ENCODE measurements at places on chromosomes 3 and 15.

DNA sequence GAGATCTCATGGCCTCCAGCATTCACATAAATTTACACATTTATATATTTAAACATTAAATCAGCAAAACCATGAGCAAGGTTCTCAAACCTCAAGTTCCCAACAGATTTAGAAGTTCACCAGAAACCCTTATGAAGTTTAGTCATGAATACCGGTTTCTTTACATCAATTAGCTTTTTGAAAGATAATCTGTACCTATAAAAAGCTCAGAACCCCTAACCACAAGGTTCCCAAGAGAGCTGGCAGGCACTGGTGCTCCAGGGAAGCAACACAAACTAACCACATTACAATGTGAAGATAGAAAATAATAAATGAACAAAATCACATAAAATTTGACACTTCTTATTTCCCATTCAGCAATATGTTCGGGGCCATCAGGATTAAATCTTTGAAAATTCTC is 150.9 kb downstream of the FBN1 start:
- no peak for DNase-seq

DNA sequence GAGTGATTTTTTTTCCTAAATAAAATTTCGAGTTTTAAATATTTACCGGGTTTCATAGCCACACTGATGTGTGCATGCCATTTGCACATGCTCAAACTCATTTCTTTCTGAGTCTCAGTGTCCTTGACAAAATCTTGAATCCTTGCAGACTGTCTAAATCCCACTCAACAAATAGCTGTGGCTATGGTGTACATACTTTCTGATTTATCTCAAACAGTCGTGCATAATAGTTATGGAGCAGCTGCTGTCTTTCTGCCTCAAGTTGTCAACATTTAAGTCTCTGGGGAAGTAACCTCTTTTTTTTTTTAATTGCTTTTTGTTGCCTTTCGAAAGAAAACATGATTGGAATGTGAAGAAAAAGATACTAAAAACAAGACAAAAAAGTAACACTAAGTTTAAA is 52.8 kb upstream of the UTS2B start:
- no peak for DNase-seq

- no peak for DNase-seq
These were observed 348.3 kb downstream of the CGGBP1 start for GRCh38 chr3:87710511-87710910.

DNA sequence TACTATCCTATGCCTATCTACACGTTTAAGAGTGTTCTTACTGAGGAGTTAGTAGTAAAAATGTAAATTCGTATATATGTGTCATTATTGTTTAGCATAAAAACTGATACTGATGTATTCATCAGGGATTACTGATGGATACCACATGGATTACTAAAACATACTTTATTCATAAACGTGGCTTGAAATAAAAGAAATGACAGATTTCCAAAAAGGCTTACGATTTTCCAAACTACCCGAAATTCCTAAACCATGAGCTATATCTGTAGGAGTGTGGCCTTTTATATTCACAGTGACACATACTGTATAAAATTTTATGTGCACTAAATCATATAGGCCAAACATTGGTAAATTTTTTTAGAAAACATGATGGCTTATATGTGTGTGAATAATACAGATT is 6.9 kb downstream of the TSC22D2 start:
- no peak for DNase-seq

DNA sequence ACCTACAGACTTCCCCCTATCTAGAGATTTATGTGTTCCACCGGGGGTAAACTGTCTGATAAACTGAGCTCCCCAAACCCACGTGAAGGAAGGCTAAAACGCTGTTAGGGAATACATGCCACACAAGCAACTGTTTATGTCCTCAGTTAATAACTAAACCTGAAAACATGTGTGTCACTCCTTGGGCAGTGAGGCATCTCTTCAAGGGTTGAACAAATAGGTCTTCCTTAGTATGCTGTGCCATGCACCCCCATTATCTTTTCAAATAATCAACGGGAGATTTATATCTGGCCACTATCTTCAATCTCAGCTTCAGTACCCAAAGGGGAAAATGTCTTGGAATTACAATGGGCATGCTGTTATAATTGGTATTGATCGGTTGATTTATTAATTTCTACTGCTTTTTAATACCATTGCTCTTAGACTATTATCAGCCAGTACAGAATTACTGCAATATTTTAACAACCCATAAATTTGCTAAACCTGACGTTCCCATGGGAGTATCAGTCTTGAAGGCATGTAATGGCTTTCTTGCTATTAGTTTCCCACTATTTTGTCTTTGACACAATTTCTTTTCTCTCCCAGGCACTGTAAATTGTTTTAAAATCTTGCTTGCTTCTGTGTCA is 279.2 kb upstream of the P2RY1 start:
- no peak for DNase-seq

DNA sequence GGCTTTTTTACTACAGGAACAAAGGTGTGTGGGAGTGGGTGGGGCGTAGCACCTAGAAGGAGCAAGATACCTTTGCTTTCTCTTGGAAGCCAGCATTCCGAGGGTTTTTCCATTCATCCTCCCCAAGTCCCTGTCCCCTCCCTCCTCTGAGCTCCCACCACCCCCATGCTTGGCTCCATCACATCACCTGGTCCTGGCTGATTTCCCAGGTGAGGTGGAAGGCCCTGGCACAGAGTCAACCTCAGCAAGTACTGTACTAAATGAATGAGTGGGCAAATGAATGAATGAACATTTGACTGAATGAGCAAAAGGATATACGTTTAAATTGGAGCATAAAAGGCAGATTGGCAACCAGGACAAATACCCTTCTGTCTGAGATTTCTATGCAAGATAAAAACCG is 45.4 kb downstream of the DZIP1L start:
- no peak for DNase-seq

- peak; percentile 27 for DNase-seq
These were observed 25.4 kb upstream of the SLC25A26 start for GRCh38 chr3:66195347-66195783.

- no peak for DNase-seq
These were observed 102.6 kb upstream of the GAP43 start for GRCh38 chr3:115520651-115521245.

DNA sequence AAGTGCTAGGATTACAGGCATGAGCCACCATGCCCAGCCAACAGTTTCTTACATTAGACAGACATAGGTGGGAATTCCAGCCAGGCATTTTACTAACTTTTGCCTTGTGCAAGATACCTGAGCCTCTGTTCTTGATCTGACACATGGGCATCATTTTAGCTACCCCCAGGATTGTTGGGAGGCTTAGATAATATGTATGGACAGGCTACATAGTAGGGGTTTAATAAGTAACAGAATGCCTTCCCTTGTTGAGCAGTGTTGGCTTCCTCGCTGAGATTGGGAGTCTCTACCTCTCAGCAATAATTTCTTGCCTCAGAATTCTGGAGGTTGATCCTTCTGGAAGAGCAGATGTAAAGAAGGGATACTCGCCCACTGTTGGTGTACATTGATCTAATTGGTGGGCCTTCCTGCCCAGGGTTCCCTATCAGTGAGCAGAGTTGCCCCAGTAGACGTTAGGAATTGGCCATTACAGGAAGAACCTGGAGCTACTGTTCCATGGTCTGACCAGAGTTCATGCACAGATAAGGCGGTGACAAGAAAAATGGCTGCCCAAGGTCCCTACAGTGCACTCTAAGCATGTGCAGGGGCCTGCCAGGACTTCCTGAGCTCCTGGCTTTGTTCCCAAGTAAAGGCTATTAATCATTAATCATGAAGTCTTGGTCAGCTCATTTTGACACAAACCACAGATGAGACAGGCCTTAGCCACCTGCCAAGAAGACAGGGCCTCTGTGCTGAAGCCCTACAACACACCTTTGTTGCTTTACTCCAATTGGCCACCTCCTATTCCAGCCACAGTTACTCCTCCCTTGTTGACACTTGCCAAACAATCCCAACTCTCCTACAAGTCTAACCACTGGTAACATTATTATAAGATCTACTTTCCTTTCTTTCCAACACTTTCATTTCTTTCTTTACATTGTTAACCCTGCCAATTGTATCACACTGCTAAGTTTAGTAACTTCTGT is 5.0 kb upstream of the IL17RE start:
- DNase-seq = no peak

DNA sequence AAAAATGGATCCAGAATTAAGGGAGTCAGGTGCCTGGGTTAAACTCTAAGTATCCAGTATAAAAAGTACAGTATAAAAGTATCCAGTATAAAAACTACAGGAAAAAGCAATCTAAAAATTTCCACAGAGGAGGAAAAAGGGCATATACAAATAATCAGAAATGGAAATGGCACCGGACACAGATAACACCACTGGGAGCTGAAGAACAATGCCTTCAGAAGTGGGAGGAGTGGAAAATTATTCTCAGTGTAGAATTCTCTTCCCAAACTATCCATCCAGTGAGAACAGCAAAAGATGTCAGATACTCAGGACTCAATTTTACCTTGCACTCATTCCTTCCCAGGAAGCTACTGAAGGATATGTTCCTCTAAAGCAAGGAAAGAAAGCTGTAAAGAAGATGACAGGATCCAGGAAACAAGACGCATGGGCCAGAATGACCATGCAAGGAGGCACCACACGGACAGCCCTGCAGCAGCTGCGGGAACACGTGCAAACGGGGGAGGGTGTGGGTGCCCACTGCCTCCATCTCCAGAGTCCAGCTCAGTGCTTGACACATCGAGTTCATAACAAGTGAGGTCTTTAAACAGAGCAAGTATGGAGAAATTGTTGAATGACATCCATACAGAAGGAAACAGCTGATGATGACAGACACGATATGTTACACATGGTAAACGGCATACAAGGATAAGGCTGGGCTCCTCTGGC is 68.5 kb downstream of the CHSY1 start:
- DNase-seq = no peak

GRCh38 chr15:63256433-63257274 is 20.8 kb upstream of the APH1B start:
- no peak for DNase-seq

- no peak for DNase-seq
These were observed 20.9 kb upstream of the LARS2 start for GRCh38 chr3:45367453-45367871.

DNA sequence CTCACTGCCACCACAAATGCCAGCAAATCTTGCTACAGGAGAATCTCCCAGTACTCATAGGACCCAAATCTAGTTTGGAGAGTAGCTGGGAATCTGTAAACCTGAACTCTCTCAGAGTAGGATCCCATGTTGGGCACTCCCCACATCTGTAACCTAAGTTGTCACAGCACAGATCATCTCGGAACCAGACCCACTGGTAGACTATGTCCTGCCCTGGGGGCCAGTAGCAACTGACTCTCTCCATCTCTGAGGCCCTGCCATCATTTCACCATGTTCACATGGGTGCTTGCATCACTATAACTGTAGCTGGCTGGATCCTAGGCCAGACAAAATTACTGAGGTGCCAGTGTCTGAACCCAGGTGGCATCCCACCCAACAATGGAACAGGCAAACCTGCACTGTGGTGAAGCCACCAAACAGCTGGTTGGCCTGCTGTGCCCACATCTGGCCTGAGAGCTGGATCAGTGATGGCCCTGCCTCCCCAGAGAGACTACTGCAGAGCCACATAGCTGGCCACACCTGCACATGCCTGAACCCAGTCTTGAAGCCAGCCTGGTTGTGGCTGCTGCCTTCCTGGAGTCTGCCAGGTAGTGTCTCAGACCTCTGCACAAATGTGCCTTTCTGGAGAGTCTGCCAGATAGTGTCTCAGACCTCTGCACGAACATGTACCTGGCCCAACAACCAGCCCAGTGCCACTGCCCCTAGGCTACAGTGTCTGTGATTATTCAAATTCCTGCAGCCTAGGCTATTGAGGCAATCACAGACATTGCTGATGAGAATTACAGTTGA is 82.0 kb downstream of the ISL2 start:
- no peak for DNase-seq

- no peak for DNase-seq
These were observed 55.5 kb upstream of the SLCO2A1 start for GRCh38 chr3:134085034-134085775.

Measured in activated CD4-positive, alpha-beta T cell treated with anti-CD3 and anti-CD28 coated beads, Interleukin-10, Interleukin-2, amounts not matched to agents 100 ng/mL and 50 ng/mL, durations not matched to agents 16 hours and 8 hours (primary cell).